ENCODE measurements at places on chromosomes 7 and 10. TPM values are rescaled to one million over a fixed set of nuclear protein-coding genes. Genes with fewer than 3 reads are reported as not detected.

DNA sequence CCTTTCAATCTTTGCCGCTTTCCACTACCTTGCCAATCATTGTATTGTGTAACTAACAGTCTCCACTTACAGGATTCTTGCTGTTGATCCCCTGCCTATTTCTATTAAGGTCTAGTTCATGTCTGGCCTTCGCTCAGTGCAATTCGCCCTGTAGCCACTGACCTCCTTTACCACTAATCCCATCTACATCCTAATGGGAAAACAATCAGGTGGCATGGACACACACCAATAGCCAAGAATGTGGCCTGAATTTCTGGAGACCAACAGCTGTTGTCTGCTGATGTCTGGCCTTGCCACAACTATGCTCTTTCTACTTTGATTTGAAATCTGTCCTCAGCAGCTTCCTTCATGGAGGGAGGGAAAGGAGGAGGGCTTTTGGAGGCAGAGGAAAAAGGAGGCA, 546.2 kb downstream of the SORCS3 start:
- DNase-seq, result no peak

GRCh38 chr10:20622531-20623211, 274.4 kb downstream of the NEBL start:
- DNase-seq, result no peak

- DNase-seq, result no peak
These were observed 54.3 kb upstream of the TNRC18 start for GRCh38 chr7:5477723-5478531.

Gene RNF148
- total RNA-seq, result 25.6 TPM

Gene LSM8
- 34.9 TPM for total RNA-seq

Gene SPDYE1
- total RNA-seq, result 2.7 TPM

Gene TMEM225B
- total RNA-seq, result 62.1 TPM

- no peak for DNase-seq
These were observed 83.5 kb upstream of the SLF2 start for GRCh38 chr10:100829097-100829870.

DNA sequence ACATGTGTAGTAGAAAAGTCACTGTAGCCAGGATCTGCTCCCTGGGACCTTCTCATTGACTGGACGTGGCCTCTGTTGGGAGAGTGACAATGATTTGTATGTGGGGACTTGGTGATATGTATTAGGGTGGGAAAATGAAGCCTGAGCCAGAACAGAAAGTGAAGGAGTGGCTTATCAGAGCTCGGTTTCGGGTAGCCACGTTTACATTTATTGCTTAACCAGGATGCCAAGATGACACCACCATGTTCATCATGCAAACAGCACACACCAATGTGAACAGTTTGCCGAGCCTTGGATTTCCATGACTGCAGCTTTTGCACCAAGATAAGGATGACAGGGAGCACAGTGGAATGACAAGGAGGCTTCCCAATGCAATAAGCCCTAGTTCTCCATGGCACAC, 112.8 kb upstream of the STK17A start:
- no peak for DNase-seq

Gene LRRD1
- total RNA-seq, result 7.7 TPM

DNA sequence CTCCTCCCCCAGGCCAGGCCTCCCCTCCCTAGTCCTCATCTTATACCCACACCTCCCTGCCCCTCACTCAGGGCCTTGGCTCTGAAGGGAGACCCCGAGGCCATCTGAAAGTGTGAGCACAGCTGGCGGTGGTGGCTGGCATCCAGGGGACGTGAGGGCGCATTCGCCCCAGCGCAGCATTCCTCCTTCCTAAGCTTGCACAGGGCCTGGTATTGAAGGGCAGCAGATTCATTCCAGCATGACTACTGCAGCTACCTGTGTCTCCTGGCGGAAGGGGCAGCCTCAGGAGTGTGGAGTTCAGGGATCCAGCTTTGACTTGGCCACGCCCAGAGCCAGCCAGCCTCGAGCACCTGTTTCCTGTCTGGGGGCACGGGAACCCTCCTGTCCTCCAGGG, 72.6 kb downstream of the PARP12 start:
- DNase-seq, result no peak

DNA sequence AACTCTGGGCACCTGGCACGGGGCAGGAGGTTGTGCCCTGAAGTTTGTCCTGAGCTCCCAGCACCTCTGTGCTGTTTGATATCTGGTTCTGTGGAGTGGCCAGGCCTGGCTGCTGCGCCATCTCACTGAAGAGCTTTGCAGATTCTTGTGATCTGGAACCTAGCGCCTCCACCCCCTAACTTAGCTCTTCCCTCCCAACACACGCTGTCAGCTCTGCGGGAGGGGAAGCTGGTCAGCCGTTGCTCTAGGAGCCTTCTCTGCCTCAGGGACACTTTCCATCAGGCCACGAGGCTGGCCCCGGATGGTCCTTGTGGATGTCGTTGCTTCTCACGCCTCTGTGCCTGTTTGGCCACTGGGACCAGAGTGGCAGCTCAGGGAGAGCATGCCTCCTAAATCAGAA, 213.2 kb downstream of the CCDC3 start:
- no peak for DNase-seq

Gene FGL2
- total RNA-seq, result 8.4 TPM

GRCh38 chr10:26031300-26031699, 97.3 kb downstream of the MYO3A start:
- DNase-seq, result no peak

- DNase-seq, result no peak
These were observed 7.8 kb upstream of the EIF4EBP2 start for GRCh38 chr10:70396140-70396539.

- DNase-seq, result no peak
These were observed 488.6 kb upstream of the PODXL start for GRCh38 chr7:132045002-132045401.

Gene LBX1
- total RNA-seq, result not detected

DNA sequence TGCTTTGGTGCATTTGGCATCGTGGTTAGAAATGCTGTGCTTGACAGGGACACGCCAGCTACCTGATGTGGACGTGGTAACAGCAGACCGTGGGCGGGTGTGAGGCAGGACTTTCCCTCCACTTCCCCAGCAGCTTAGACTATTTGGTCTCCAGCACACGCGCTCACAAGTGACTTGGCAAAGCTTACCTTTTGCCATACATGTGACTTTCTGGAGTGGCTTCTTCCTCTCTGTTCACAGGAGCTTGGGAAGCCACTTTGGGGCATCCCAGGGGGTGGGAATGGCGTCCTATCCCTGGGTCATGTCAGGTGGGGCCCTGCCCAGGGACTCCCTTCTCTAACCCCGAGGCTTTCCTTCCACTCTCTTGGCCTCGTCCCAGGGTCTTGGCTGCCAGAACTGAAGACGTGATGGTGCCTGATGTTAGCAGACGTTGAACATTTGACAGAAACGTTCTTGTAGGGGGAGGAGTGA, 228.7 kb upstream of the KLF6 start:
- no peak for DNase-seq
